ENCODE measurements at places on chromosomes 3 and 15.

- DNase-seq, result no peak
These were observed 170.3 kb upstream of the CGNL1 start for GRCh38 chr15:57205996-57206395.

DNA sequence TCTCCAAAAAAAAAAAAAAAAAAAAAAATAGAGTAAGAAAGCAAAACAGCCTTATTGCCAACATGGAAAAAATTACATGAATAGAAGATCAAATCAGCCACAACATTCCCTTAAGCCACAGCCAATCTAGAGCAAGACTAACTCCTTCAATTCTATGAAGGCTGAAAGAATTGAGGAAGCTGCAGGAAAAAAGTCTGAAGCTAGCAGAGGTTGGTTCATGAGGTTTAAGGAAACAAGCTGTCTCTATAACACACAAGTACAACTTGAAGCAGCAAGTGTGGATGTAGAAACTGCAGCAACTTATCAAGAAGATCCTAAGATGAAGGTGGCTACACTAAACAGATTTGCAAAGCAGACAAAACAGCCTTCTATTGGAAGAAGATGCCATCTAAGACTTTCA, 9.3 kb downstream of the PARL start:
- DNase-seq, result no peak

GRCh38 chr15:73601451-73602445, 31.4 kb downstream of the NPTN start:
- DNase-seq, result no peak

GRCh38 chr3:126441256-126441880, 34.3 kb downstream of the ZXDC start:
- DNase-seq, result peak; percentile 26

- no peak for DNase-seq
These were observed 75.7 kb upstream of the CHRNA7 start for GRCh38 chr15:31954374-31955172.

GRCh38 chr15:93201940-93202339, 112.9 kb upstream of the RGMA start:
- DNase-seq, result no peak

GRCh38 chr3:33883951-33884561, 85.6 kb downstream of the PDCD6IP start:
- DNase-seq, result peak; percentile 44

DNA sequence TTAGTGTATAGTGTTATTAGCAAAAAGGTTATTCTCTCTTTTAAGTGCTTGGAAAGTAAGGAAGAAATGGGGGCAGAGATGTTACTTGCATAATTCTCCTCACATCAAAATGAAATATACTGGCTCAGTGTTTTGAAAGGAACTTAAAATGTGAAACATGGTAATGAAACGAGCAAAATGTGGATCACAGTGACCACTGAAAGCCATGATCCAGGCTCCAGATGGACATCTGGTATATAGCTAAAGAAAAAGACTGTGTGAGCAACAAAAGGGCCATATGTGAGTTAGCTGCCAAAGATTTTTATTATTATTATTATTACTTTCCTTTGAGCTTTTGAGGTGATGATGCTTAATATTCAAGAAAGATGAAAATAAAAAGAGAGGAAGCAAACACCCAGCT, 89.6 kb downstream of the GAP43 start:
- DNase-seq, result no peak

DNA sequence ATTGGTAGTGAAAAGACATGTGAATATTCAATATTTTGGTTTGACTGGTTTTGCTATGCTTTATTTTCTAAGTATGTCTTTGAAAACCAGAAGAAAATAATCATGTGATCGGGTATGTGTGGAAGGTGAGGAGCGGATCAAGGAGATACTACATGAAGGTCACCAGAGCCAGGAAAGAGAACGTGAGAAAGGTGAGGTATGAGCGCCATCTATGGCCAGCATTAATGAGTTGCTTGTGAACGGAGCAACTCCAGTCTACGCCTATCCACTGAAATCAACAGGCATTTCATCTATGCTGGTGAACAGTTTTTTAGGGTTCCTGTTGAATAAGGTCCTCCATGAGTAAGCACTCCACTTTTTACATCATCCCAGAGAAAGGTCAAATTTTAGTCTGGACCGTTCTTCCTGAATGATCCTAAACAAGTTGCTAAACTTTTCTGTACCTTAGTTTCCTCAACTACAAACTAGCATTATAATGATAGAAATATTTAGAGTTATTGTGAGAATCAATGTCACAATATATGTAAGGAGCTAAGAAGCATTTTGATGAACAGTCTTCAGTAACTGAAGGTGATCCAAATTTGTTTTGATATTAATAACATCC, 1435.2 kb upstream of the CADM2 start:
- peak; percentile 78 for DNase-seq

GRCh38 chr15:70762469-70763119, 764 bp downstream of the UACA start:
- DNase-seq, result peak; percentile 43

- DNase-seq, result no peak
These were observed 60.3 kb downstream of the STRIT1 start for GRCh38 chr3:155233213-155233612.

Data from H9 (cell line).